ENCODE measurements at places on chromosomes 7 and 10. TPM values are rescaled to one million over a fixed set of nuclear protein-coding genes. Genes with fewer than 3 reads are reported as not detected.

CCDC172 gene
- not detected for total RNA-seq

CFAP70 gene
- 3.7 TPM for total RNA-seq

SPACDR gene
- not detected for total RNA-seq

GSDME gene
- 79.0 TPM for total RNA-seq

ACSL5 gene
- total RNA-seq: 11.8 TPM

PPP1R17 gene
- total RNA-seq: not detected

INMT gene
- not detected for total RNA-seq

GRCh38 chr7:29805886-29806207 is 461 bp upstream of the WIPF3 start:
- no peak for DNase-seq

- no peak for DNase-seq
These were observed 81.9 kb downstream of the BUB3 start for GRCh38 chr10:123236126-123236525.

DNA sequence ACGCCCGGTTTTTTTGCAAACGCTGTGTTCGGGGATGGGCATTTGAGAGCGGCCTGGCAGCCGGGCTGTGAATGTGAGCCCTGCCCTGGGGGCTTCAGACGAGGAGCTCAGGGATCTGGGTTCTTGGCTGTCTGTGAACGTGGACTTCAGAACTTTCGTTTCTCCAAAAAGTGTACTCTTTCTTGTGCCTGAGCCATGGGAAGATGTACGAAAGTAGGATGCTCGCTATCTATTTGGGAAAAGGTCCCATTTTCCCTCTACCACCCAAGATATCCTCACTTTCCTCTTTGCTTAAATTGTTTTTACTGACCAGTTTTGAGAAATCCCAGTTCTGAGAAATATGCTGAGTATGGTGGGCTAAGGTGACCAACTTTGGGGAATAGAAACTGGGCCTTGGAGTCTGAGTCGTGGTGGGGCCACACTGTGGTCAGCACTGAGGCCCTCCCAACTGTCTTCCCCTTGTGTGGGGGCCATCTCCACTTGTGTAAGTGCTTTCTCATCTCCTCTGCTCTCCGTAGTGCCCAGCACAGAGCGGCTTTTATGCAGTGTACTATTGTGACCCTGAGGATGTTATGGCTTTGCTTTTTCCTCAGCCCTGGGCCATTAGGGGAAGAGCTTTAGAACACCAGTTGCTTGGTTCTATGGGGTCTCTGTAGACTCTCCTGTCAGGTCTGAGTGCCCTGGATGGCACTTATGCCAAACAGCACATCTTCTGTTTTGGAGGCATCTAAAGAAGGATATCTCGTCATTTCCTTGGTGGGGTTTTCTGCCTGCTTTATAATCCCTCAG is 918 bp downstream of the DBNL start:
- DNase-seq: no peak

GRCh38 chr7:288671-289101 is 1.3 kb upstream of the FOXL3 start:
- DNase-seq: no peak

- no peak for DNase-seq
These were observed 54.5 kb downstream of the GLRX3 start for GRCh38 chr10:130190737-130191115.

- no peak for DNase-seq
These were observed 20.7 kb upstream of the SRGN start for GRCh38 chr10:69067189-69067588.

DNA sequence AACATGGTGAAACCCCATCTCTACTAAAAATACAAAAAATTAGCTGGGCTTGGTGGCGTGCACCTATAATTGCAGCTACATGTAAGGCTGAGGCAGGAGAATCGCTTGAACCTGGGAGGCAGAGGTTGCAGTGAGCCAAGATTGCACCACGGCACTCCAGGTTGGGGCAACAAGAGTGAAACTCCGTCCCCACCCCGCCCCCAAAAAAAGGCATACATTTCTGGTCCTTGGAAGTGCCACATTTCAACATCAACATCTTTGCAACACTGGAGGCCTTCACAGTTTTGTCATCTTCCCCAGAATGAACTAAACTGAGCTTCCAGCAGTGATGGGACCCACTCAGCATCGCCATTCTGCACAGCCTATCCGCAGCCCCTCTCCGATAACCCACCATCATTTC is 36.6 kb downstream of the FAM53B start:
- no peak for DNase-seq

DNA sequence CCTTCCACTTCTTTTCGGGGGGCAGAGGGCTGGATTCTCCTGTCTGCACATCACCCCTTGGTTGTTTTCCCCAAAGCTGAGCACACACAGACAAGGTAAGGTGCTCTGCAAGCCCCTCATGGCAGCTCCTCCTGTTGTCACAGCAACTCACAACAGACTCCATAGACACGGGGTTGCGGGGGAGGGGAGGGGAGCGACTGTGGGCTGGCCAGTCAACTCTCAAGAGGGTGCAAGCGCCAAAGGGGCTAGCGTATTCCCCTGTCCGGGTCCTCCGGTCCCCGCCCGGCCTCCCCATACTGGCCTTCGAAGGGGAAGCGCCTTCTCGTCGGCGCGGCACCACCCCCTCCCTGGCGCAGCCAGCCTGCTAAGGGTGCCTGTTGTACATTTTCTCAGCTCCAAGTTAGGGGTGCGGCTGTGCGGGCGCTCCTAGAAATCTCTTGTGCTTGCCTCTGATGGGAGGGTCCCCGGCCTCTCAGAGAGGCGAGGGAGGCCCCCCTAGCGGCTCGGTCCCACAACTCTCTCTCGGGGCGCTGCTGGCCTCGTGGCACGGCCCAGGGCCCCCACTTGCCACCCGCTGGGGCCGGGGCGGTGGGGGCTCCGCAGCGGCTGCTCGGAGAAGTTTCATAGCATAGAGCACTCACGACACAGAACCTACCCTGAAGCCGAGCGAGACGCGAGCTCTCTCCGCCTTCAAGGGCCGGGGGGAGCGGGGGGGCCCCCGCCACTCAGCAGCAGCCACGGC is 498 bp downstream of the RHOBTB1 start:
- DNase-seq: peak; percentile 47

GRCh38 chr7:132758986-132759385 is 182.7 kb upstream of the PLXNA4 start:
- no peak for DNase-seq

DNA sequence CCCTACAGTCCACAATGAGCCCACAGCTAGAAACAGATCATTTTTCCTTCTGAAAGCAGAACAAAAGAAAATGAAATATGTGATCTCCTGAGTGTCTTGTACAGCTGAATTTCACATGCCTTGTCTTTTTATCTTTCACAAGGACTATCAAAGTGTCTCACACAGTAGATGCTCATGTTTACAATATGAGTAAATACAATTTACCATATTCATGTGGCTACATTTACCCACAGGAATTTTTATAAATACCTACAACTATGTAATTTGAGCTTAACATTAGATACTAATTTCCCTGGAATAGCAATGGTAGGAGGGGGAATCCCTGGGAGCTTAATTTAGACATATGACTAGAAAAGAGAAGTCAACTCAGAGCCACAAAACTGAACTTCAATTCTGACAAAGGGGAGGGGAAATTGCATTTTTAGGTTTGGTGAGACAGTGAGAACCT is 186.2 kb downstream of the MACC1 start:
- peak; percentile 23 for DNase-seq
